ENCODE measurements at places on chromosomes 11 and 22.
A peak's percentile ranks its signal among the peaks of the same experiment; 100 is the strongest.

GRCh38 chr11:92702037-92702804 lies 267.2 kb upstream of the MTNR1B start:
- no peak for DNase-seq

GRCh38 chr11:69979632-69980031 lies 98.5 kb upstream of the ANO1 start:
- no peak for DNase-seq

DNA sequence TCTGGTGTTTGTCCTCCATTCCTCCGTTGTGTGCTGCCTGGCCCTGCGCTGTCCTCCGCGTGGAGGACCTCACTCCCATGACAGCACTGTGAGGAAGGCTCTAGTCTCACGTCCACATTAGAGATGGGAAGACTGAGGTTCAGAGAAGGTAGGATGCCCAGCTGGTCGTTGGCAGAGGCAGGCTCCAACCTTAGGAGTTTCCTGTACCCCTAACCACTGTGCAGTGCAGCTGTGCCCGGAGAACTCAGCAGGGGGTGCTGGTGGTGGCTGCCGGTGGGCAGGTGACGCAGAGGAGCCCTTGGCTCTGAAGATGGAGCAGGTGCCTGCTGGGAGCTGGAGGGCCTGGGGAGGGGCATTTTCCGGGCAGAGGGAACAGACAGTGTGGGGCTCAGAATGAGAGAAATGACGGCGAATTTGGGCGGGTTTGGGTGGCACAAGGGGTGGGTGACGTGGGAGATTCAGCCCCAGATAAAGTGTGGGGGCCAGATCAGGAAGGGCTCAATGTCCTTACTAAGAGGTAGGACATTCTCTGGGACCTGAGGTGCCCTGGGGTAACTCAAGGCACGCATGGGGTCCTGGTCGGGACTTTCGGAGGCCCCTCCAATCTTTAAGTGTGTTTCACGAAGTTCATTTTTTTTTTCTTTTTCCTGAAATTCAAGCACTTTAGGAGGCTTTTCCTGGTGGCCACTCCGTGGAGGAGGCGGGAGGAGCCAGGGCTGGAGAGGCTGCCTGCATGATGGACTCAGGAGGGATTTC lies 535.0 kb downstream of the TBC1D22A start:
- DNase-seq: no peak

DNA sequence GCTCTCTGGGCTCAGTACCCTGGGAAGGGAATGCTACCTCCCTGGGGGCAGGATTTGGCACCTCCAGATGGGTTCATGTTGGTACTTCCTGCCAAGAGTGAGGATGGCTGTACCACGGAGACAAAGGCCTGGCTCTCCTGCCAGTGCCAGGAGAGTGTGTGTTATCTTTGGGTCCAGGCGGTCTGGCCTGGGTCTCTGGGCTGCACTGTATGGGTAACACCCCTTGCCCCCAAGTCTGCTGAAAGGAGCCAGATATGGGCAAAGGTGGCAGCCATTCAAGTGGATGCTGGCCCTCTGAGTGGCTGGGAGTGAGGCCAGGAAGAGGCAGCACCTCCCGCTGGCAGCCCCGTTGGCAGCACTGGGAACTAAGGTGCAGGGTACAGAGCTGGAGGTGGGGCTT lies 91.5 kb downstream of the NECTIN1 start:
- DNase-seq: peak; percentile 11

DNA sequence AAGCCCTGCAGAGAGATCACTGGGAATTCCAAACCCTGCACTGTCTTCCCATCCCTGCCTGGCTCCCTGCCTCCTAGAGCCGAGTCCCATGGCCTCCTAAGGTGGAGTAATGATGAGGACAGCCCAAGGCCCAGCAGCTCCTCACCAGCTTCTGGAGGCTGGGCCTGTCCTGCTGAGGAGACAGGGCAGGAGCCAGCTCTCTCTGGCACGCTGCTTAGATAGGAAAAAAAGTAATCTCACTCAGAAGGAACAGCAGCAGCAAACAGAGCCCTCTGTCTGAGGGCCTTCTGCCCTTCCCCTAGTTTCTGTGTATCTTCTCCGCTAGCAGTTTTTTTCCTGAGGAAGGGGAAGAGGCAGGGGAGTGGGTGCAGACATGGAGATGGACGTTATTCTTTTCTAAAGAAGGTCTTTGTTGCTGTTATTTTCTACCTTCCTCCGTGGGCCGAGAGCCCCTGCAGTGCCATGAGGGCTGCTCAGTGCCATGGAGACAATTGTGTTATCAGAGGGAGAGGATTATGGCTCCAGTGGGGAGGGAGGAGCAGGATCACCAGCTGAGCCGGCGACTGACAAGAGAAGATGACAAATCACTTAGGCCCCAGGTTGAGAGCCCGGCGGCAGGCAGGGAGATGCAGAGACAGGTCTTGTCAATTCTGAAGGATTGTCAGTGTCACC lies 315.3 kb downstream of the BUD13 start:
- DNase-seq: no peak

- peak; percentile 31 for DNase-seq
Measured at GRCh38 chr22:38700270-38700788, 414 bp downstream of the JOSD1 start.

Data from hematopoietic multipotent progenitor cell (in vitro differentiated cells).